CD4-positive, alpha-beta memory T cell (primary cell): ENCODE measurements at places on chromosomes 11 and 22. TPM values are rescaled to one million over a fixed set of nuclear protein-coding genes. Genes with fewer than 3 reads are reported as not detected.

The HTR3A gene
- 0.23 TPM for polyA plus RNA-seq

The MFRP gene
- not detected for polyA plus RNA-seq

The TXN2 gene
- polyA plus RNA-seq, result 148 TPM

The TIMP3 gene
- polyA plus RNA-seq, result not detected

The BAIAP2L2 gene
- not detected for polyA plus RNA-seq

The SMIM35 gene
- polyA plus RNA-seq, result 0.21 TPM
